ENCODE measurements at places on chromosomes 5 and 9.

GRCh38 chr5:141349917-141350619 is at the start of gene PCDHGB1:
Gene PCDHGB1, plus strand, starts transcription at chr5:141350099. Its CDS starts 162 bp downstream, at chr5:141350261.
- DNase-seq, result no peak

DNA sequence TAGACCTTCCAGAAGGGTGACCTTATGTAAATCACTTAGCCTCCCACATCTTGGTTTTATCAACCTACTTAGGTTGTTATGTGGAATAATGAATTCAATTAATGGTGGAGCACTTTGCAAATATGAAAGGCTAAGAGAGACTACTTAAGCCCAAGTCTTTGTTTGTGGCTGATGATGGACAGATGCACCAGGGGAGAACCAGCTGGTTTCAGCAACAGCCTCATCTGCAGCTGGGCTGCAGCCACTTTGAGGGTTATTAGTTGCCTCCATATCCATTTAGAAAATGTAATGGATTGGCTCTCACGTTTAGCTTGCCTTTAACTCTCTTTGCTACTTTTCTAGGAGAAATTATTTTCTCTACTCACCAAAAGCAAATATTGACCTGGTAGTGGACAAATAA is 146.6 kb downstream of the ESM1 start:
- DNase-seq, result no peak

DNA sequence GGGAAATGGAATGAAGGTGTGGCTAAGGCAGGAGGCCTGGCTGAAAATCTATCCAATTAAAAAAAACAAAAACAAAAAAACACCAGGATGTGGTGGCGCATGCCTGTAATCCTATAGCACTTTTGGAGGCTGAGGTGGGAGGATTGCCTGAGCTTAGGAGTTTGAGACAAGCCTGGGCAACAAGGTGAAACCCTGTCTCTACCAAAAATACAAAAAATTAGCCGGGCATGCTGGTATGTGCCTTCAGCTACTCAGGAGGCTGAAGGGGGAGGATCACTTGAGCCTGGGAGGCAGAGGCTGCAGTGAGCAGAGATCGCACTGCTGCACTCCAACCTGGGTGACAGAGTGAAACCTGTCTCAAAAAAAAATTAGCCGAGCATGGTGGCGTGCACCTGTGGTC is 21.1 kb downstream of the GRHPR start:
- DNase-seq, result no peak

- DNase-seq, result no peak
These were observed 759.5 kb downstream of the TAF11L14 start for GRCh38 chr5:18393565-18394442.

DNA sequence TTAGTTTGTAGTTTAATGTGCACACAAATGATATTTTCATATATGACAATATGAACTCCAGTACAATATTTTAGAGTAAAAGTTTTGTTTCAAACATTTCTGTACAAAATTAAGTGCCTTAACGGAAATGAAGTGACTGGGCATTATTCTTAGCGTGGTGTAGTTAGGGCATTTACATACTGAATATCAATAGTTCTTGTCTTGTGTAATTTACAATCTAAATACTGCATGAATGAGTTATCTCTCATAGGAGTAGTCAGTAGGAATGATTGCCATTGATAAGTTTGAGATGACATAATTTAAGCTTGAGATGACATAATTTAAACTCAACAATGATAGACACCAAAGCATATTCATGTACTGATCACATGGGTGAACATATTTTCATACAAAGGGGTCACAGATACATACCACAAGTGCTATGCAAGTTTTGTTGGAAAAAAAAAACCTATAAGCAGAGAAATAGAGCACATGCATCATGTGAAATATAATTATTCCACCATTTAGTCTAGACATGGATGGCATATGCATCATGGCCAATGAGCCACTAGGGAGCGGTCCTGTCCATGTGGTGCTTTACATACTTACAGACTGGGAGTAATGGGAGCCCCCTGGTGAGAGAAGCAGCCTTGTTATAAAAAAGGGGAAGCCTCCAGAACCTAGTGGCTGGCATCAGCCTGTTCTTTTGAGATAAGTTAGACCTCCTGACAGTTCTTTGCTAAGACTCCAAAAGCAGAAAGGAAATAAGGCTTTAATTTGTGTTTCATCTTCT is 1523.9 kb downstream of the MAT2B start:
- no peak for DNase-seq

- no peak for DNase-seq
These were observed 198.6 kb downstream of the SH3GL2 start for GRCh38 chr9:17777465-17777864.

GRCh38 chr5:174338185-174339010 is 292.9 kb downstream of the NSG2 start:
- no peak for DNase-seq

GRCh38 chr5:103774721-103775120 is 212.1 kb upstream of the NUDT12 start:
- no peak for DNase-seq

GRCh38 chr9:137217276-137218211 is 4.5 kb downstream of the RNF208 start:
- no peak for DNase-seq

- no peak for DNase-seq
These were observed 89.8 kb downstream of the ZNF354C start for GRCh38 chr5:179150011-179150410.

- no peak for DNase-seq
These were observed 57.2 kb upstream of the IER5L start for GRCh38 chr9:129235041-129235930.

GRCh38 chr5:73149540-73149939 is 23.5 kb upstream of the TMEM174 start:
- no peak for DNase-seq

DNA sequence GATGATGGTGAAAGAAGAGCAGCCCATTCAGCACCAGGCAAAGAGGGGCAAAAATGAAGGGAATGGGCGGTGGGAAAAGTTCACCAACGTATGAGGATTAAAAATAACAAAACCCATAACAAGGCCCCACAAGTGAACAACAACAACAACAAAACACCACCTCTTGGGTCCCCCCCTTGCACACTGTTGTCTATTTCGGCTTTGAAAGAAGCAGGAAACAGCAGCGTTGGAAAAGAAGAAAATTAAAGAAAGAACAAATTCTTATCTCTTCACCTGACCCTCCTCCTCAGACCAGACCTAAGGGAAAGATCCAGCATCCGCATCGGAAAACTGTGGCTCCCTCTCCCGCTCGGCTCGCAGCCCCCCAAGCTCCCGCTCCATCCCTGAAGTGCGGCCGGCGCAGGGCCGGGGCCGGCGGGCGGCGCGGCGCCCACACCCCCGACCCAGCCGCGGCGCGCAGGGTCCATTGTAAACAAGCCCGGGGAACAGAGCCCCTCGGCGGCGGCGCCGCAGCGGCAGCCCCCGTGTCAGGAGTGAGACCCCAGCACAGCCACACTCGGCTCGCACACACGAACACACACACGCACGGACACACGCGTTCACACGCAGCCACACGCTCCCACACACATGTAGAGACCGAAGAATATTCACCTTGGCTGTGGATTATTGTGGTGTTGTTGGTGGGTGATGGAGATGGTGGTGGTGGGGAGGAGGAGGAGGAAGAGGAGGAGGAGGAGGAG is 535 bp downstream of the RFX3 start:
- no peak for DNase-seq

DNA sequence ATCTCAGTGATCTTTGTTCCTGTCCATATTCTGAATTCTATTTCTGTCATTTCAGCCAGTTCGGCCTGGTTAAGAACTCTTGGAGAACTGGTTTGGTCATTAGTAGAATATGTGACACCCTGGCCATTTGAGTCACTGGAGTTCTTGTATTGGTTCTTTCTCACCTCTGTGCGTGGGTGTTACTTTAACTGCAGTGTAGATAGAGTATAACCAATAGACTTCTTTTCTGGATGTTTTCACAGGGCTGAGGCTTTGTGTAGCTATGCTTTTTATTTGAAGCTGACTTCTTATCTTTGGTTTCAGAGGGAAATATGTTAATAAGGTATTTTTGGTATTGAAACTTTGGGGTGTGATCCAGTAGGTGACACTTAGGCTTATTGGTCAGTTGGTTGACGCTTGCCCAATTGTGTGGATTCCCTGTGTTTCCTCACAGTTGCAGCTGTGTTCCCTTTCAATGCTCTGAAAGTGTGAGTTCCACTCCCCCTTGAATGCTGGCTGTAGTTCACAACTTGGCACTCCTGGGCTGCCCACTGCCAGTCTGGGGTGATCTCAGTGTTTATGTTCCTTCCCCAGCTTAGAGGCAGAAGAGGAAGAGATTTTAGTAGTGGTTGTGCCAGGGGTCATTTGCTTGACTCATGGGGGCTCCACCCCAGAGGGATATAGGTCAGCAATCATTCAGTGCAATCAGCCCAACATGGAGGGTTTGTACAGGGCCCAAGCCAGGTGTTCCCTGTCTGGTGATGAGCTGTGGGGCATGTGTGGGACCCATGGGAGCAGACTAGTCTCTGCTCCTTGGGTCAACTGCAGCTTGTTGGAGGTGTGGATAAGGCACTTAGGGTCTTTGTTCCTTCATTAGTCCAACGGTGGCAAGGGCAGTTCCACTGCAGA is 34.9 kb upstream of the TEK start:
- no peak for DNase-seq

DNA sequence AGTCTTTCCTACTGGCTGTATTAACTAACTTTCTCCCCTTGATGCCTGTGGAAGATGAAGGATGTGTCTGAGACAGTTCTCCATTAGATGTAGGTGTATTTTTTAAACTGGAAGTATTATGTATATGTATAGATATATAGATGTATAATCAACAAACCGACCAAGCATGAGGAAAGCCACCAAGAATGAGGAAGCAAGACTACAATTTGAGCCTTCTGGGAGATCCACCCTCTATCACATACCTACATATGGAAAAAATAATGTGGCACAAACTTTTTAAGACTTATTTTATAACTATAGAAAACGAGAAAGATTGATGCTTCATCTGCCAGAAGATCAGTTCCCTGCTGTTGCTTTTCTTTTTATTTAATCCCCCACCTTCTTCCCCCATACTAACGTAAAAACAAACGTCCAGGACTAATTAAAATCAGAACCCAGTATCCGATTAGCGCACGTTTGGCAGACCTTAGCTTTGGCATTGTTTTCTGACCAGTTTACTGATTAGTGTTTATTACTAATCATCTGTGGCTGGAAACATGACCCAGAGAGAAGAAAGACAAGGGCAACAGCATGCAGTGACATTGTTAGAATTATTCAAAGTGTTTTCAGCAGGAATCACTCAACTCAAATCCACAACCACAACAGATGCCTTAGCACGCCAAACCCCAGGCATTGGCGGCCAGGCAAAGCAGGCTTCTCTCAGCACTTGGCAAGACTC is 490.2 kb downstream of the EBF1 start:
- DNase-seq, result no peak

- no peak for DNase-seq
These were observed 183.2 kb downstream of the GNAQ start for GRCh38 chr9:77848404-77848803.

- no peak for DNase-seq
These were observed 229.8 kb downstream of the DRD1 start for GRCh38 chr5:175214152-175214551.

DNA sequence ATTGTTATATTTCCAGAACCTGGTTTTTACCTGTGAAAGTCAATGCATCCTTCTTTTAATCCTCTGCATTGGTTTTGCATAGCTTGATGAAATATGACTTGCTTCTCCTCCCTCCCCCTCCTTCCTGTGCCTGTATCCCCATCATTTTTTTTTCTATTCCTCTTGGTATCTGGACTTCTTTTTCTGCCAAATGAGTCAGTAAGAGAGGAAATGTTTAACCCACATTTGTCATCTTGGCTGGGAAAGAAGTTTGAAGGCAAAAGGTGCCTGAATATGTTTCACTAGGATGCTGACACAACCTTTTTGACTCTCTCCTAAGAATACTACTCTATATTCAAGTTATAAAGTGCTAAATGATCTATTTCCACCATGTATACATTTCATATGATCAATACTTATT is 35.5 kb upstream of the CDKN2B start:
- DNase-seq, result no peak

- DNase-seq, result no peak
These were observed 47.4 kb upstream of the TNFSF15 start for GRCh38 chr9:114853071-114853855.

DNA sequence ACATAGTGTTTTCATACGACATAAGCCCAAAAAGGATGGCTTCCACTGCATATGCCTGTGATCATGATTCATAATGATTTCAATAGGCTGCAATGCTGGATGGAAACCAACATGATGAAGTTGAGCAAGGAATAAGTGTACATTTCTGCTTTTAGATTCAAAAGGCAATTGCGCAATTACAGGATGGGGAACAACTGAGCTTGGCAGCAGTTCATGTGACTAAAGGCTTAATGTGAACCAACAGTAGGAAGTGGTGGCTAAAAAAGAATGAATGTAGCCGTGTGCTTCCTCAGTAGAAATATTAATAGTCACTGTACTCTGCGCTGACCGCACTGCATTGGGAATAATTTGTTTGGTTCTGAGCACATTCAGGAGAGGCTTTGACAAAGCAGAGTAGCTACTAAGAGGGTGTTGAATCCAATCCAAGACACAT is 51.2 kb downstream of the SLC1A3 start:
- DNase-seq, result no peak

Measured in activated naive CD4-positive, alpha-beta T cell (primary cell).